ENCODE measurements at places on chromosomes 12 and 14. TPM values are rescaled to one million over a fixed set of nuclear protein-coding genes. Genes with fewer than 3 reads are reported as not detected.

The ISCA2 gene
- total RNA-seq: 38.4 TPM

The CLEC1B gene
- not detected for total RNA-seq

The RILPL1 gene
- total RNA-seq: 94.3 TPM

The EIF5 gene
- total RNA-seq: 252 TPM

The B4GALNT3 gene
- total RNA-seq: 36.6 TPM

The TOMM20L gene
- not detected for total RNA-seq

The CPNE6 gene
- not detected for total RNA-seq

The COL2A1 gene
- not detected for total RNA-seq

The KRT81 gene
- total RNA-seq: not detected

The MUCL1 gene
- not detected for total RNA-seq

The CLEC7A gene
- total RNA-seq: 3.1 TPM

The SELPLG gene
- 4.9 TPM for total RNA-seq

The CCDC60 gene
- total RNA-seq: not detected

The CCDC196 gene
- total RNA-seq: not detected

The SLC5A8 gene
- total RNA-seq: not detected

The SOAT2 gene
- total RNA-seq: not detected

The NKX2-1 gene
- total RNA-seq: not detected

The ZNF891 gene
- total RNA-seq: 1.2 TPM

The USP44 gene
- total RNA-seq: 1.0 TPM

The TCTN2 gene
- 3.3 TPM for total RNA-seq

The NPAS3 gene
- 1.9 TPM for total RNA-seq

The TEX52 gene
- not detected for total RNA-seq

The PTCSC3 gene
- not detected for total RNA-seq

The ARHGEF40 gene
- total RNA-seq: 25.5 TPM

The KLRC4 gene
- not detected for total RNA-seq

The CLEC1A gene
- 3.7 TPM for total RNA-seq

The CCNB1IP1 gene
- total RNA-seq: 41.0 TPM

The ENDOU gene
- not detected for total RNA-seq

The FKBP11 gene
- total RNA-seq: 3.7 TPM

The OS9 gene
- 110 TPM for total RNA-seq

The TAS2R8 gene
- not detected for total RNA-seq

The EML5 gene
- total RNA-seq: 0.27 TPM

The WNT5B gene
- total RNA-seq: 2.9 TPM

The CCDC198 gene
- total RNA-seq: not detected

The INHBC gene
- not detected for total RNA-seq

The GDF3 gene
- not detected for total RNA-seq

The PPP1R1A gene
- 239 TPM for total RNA-seq

The CBLN3 gene
- 1.1 TPM for total RNA-seq

The DLK1 gene
- total RNA-seq: 52.3 TPM

The B4GALNT1 gene
- 7.3 TPM for total RNA-seq

The SMAGP gene
- 3.8 TPM for total RNA-seq

The GARIN6 gene
- not detected for total RNA-seq

The SRRM4 gene
- total RNA-seq: 0.43 TPM

The SLC7A7 gene
- 5.8 TPM for total RNA-seq

The KLHL33 gene
- total RNA-seq: 0.62 TPM

The TULP3 gene
- total RNA-seq: 6.8 TPM

The IL26 gene
- not detected for total RNA-seq

The RNU4-1 gene
- 1,499 TPM for total RNA-seq

The TSPAN19 gene
- 0.49 TPM for total RNA-seq

The NDUFA9 gene
- total RNA-seq: 343 TPM

Data from Right ventricle myocardium inferior (tissue), 1 donor.